ENCODE measurements at places on chromosomes 11 and 22.

DNA sequence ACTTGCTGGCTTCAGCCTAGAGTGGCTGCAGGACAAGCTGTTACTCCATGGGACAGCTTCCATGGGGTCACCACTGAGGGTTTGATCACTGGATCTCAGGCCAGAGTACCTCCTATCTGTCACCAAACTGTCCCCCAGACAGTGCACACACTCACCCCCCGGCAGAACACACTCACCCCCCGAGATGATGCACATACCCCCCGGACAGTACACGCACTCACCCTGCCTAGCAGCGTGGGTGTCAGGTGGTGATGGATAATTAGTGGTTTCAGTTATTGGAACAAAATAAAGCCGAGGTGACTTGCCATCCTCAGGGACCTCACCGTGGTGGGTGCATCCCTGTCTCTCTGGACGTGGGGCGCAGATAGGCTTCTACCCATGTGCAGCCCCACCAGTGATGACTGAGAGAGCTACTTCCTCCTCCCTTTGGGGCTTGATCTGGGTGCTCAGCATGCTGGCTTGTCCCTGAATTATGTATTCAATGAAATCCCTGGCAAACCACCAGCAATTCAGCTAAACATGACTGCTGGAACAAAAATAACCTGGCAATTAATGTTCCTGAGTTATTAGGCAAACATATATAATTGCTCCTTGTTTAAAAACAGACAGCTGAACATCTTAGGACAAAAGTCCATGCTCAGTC lies 18.9 kb downstream of the TANGO2 start:
- DNase-seq: no peak

- no peak for DNase-seq
Observed at GRCh38 chr22:19224985-19225384, 46.4 kb upstream of the SLC25A1 start.

DNA sequence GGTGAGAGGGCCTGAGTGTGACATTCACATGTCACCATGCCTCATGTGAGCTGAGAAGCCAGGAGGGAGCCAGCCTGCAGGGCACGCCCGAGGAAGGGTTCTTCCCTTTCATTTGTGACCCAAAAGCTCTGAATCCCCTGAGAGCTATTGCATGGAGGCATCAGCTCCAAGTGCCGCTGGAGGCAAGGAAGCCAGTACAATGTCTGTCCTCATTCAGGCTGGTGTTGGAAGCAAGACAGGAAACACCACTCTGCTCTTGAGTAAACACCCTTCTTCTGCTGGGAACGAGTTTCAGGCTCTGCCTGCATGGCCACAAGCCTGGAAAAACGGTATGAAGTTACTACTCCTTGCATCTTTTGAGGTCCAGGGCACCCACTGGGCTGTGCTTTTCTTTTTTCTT lies 83.8 kb upstream of the LARGE1 start:
- no peak for DNase-seq

DNA sequence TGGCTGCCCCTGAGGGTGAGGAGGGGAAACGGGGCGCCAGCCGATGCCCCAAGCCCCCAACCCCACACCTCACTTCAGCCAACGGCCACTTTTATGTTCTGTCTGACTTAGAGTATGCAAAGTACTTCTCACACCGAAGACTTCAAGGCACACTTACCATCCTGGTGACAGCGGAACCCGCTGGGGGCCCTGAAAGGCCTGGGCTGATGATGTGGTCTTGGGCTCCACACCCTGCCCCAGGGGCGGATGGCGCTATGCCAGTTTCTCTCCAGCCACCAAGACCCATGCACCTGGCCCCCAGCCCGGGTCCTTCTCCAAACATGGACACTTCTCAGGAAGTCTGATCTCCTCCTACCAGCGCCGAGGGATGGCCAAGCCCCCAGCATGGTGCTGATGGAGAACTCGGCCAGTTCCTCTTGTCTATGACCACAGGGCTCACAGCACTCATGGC lies 175.4 kb downstream of the CTTN start:
- no peak for DNase-seq

GRCh38 chr11:40597546-40598113 lies 861.8 kb downstream of the LRRC4C start:
- no peak for DNase-seq

DNA sequence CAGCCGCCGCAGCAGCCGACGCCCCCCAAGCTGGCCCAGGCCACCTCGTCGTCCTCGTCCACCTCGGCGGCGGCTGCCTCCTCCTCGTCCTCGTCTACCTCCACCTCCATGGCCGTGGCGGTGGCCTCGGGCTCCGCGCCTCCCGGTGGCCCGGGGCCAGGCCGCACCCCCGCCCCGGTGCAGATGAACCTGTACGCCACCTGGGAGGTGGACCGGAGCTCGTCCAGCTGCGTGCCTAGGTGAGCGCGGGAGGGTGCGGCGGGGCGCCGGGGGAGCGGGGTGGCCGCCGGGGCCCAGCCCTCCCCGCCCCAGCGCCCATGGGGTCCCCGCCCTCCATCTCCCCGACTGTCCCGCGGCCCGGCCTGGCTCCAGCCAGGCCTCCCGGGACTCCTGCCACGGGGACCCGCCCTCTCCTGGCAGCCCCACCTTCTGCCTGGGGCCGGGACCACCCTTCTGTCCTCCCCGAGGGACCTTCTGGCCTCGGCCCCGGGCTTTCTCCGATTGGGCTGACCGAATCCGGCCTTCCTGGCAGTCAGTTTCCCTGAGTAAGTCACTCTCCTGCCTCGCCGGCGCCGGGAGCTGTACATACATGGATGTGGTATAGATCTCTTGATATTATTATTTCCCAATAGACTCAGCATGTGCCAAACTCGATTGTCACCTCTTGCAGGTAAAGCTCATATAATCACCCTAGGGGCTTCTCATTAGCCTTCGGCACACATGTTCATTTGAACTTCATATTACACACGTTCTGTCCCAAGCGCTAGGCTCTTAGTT lies 720 bp downstream of the PACS1 start:
- no peak for DNase-seq

DNA sequence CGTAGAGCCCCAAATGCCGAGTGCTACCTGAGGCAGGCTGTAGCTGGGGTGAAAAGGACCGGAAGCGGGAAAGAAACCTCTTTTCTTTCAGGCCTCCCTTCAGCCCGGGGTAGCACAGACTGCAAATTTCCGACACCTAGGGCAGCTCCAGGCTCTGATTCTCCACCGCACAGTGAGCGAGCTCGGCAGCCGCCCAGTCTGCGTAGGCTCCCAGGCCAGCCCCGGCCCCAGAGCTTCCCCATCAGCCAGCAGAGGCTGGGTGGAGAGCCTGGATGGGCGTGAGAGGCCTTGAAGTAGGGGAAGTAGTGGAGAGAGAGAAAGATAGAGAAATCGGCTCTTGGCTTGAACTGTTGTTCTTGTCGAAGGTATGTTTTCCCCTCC lies 9.3 kb upstream of the PAX6 start:
- no peak for DNase-seq
